Activated naive CD4-positive, alpha-beta T cell (primary cell): ENCODE measurements at places on chromosomes 12 and 14.

DNA sequence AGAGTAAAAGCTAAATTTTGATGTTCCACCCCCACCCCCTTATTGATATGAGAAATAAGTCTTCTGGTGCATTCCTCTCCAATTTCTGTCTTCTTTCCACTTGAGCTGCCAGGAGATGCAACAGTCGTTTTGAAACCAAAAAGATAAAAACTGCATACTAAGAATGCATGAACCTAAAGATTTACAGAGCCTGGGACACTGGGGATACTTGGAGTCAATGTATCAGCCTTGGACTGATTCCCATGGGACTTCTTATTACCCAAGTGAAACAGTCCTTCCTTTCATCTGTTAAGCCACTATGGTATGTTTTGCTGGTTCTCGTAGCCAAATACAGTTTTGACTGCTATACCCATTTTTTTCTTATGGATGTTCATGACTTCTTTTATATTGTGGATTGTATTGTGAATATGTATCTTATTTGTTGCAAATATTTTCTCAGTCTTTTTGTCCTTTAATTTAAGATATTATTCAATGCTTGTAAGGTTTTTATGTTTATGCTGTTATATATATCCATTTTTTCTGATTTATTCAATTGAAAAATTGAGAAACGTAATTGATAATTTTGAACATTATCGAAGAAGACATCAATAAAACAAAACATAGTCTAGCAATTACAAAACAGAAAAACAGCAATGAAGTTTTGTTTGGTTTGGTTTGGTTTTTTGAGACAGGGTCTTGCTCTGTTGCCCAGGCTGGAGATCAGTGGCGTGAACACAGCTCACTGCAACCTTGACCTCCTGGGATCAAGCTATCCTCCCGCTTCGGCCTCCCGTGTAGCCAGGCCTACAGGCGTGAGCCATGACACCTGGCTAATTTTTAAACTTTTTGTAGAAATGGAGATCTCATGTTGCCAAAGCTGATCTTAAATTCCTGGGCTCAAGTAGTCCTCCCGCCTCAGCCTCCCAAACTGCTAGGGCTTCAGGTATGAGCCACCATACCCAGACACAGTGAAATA is 85.4 kb upstream of the ETV6 start:
- no peak for DNase-seq

DNA sequence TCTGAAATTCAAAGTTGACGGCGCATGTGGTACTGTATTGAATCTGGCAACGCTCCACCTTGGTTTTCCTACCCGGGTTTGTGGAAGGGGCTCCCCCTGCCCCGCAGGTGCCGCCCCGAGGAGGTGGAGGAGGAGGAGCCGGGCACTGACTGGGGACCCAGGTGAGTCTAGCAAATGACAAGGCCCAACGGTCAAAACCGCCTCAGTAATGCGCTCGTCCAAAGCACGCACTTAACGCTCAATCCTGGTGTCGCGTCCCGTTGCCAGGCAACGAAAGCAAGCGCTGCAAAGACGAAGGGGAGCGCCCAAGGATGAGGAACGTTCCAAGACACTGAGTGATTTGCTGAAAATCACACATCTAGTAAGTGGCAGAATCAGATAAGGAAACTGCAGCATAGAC is 24.0 kb upstream of the CLEC4E start:
- no peak for DNase-seq

GRCh38 chr14:89957791-89958190 is 2.1 kb downstream of the TDP1 start:
- no peak for DNase-seq

- DNase-seq: no peak
These were observed 2.3 kb downstream of the MON2 start for GRCh38 chr12:62468935-62469334.

DNA sequence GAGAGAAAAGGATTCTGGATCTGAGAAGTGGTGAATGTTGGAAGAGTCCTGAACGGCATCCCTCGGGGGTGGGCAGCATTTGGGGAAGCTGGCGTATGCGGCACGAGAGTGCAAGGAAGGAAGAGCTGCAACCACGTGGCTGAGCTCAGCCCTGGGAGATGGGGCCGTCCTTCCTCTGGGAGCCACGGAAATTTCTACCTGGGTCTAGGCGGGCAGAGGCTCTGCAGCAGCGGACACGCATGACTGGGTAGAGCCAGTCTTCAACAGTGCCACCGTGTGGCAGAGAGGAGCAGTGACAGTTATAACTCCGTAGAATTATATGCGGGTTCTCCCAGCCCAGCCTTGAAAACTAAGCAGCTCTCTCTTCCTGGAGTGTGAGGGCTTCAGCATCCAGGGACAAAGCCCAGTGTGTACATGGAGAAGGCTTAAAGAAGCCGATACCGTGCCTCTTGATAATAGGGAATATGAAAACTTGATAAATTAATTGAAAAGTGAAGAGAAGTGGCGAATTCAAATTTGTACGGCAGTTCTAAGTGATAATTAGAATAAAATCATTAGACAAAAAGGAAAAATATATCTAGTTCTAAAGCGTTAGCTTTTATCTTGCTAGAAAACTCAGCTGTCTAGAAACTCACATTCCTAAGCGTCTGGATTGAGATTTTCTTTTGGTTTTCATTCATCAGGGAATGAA is 82.9 kb upstream of the STXBP6 start:
- DNase-seq: no peak

GRCh38 chr12:26632756-26633155 is 200.2 kb downstream of the ITPR2 start:
- no peak for DNase-seq

DNA sequence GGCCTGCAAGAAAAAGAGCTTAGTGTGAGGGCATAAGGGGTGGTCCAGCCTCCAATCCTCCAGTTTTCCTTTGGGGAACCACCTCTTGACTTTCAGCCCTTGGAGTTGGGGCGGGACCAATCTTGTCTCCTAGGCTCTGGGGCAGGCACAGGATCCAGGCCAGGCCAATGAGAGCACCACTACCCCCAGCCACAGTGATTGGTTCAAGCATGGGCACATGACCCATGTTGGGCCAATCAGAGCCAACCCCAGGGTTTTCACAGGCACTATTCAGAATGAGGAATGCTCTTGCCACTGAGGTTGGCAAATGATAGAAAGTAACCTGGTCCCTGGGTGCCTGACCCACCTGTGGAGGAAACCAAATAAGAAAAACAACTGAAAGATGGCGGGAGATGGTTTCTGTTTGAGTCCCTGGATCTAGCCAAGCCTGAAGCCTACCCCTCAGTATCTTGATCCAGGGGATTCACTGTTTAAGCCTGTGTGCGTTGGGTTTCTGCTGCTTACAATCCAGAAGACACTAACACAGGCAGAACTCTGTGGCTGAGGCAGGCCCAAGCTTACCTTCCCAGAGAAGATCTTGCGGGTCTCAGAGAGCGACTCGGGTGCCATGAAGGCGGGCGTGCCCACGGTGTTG is 42.9 kb downstream of the P2RX4 start:
- DNase-seq: no peak

DNA sequence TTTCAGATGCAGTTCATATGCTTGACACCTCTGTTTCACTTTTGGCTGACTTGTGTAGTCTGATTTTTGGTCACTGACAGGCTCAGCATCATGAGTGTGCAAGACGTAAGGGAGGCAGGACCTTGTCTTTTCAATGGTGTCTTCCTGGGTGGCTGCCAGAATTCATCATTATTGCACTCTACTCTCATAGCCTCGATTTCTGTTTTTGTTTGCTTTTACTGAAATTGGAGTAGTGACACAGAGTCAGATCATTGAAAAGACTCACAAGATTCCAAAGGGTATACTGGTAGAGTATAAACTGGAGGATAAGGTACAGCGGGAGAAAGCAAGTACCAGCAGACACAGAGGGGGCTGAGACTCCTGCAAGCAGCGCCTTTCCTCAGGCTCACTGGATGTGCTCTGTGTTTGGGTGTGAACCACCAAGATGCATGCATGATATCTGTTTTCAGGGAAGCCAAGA is 126.3 kb upstream of the FGD4 start:
- no peak for DNase-seq

- DNase-seq: no peak
These were observed 21.8 kb upstream of the ATXN7L3B start for GRCh38 chr12:74515849-74516248.

GRCh38 chr12:52059582-52060497 is 8.6 kb downstream of the NR4A1 start:
- no peak for DNase-seq

- DNase-seq: no peak
These were observed 78.8 kb downstream of the FGD4 start for GRCh38 chr12:32478166-32478565.

DNA sequence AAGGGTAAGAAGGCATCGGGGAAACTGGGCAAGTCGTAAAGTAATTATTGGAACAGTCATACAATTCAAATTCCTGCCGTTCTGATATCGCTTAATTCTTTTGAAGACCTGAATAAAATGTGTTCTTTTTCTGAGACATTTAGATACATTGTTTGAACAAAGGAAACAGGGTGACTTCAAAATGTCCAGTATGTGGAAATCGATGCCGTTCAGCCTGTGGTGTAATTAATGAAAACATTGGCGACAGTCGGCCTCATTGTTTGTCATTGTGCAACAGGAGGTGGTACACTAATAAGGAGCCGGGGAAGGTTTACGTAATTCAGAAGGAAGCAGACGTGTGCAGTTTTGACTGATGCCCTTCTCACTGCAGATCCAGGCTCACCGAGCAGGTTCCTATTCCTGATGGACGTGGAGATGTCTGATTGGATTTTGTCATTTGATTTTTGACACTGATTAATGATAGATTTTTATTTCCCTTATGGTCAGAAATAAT is 92.7 kb downstream of the BORCS5 start:
- no peak for DNase-seq

GRCh38 chr12:131950182-131950913 is 606 bp downstream of the EP400 start:
- no peak for DNase-seq

DNA sequence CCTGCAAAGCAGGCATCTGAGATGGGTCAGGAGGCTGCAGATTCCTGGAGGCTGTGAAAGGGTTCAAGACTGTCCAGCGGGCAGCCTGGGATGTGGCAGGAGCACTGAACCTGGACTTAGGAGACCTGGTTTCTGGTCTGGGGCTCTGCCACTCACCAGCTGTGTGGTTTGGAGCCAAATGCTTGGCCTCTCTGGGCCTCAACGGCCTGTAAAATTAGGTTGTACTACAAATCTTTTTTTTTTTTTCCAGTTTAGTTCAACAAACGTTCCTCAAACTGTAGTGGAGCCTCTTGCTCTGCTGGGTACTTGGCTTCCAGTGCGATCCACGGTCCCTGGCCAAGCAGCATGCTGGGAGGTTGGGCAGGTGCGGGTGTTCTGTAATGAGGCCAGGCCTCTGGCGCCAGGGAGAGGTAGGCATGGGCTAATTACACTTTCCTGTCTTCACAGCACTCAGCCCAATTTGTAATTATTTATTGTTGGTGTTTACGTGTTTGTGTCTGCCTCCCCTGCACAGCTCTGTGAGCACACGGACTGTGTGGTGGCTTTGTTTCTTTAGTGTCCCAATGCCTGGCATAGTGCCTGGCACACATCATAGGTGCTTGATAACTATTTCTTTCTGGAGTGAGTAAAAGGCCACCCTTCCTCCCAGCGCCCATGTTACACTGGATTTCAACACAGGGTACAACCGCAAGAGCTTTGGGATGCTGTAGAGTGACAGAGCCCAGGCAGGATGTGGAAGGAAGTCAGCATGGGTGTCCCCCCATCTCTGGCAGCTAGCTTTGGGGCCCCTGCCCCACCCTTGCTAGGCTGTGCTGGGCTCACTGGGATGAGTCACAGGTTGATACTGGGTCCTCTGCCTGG is 5.8 kb upstream of the KRT80 start:
- no peak for DNase-seq

DNA sequence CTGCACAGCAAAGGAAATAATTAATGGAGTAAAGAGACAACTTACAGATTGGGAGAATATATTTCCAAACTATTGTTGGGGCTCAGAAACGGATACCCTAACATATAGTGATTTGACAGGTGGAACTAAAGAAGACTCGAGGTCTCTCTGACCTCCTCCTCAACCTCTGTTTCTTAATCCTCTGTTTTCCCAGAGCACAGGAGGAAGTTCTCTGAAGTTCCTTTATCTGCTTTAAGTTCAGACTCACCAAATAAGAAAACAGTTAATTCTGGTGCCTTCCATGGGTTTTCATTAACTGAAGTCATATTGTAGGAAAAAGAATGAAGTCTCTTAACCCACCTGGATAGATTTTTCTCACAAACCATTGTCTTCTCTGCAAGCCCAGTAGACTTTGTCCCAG is 29.2 kb downstream of the CLEC2D start:
- no peak for DNase-seq

- no peak for DNase-seq
These were observed 3.6 kb upstream of the KRT6A start for GRCh38 chr12:52496590-52497071.

GRCh38 chr14:58805605-58806409 is 168.0 kb downstream of the DACT1 start:
- DNase-seq: no peak
